ENCODE measurements at places on chromosomes 7 and 10. TPM values are rescaled to one million over a fixed set of nuclear protein-coding genes. Genes with fewer than 3 reads are reported as not detected.
A peak's percentile ranks its signal among the peaks of the same experiment; 100 is the strongest.

DNA sequence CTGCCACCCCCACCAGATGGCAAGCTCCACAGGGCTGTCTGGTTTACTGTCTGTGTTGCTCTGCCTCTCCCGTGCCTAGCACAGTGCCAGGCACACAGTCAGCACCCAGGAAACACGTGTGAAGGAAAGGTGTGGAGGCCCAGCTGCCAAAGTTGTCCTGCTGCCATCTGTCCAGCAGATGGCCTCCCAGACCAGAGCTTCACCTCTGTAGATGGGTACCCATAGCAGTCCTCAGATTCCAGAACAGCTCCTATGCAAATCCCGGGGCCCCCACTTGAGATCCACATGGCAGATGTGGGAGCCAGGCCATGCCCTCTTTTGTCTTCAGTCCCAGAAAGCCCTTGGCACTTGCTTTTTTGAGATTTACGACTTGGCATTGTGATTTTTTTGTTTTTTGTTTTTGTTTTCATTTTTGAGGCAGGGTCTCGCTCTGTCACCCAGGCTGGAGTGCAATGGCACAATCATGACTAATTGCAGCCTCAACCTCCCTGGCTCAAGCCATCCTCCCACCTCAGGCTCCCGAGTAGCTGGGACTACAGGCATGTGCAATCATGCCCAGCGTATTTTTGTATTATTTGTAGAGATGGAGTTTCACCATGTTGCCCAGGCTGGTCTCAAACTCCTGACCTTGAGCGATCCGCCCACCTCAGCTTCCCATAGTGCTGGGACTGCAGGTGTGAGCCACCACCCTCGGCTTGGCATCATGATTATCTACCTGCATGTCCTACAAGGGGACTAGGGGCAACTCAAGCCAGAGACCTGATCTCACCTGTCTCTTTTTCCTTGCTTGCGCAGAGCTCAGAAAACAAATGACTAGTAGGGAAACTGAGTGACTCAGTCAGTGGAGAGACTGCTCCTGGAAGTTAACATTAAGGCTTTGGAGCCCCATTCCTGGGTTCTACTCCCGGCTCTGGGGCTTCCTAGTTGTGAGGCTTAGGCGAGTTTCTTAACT, 16.9 kb upstream of the PALD1 start:
- DNase-seq = peak; percentile 73

DNA sequence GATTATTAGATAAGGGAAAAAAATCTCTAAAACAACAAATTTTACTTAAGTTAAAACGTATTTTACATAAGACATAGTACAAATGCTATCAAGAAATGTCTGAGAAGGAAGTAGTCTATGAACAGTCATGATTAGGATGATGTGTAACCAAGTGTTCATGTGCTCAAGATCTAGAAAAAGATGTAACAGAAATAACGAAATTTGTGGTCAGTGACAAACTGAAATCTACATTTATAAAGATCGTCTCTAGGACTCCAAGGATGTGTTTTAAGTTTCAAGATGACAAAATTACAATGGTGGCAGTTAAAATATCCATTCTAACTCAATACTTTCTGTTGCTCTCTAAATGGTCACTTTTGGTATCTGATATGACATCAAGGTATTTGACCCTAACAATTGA, 17.2 kb downstream of the PPP3CB start:
- no peak for DNase-seq

DNA sequence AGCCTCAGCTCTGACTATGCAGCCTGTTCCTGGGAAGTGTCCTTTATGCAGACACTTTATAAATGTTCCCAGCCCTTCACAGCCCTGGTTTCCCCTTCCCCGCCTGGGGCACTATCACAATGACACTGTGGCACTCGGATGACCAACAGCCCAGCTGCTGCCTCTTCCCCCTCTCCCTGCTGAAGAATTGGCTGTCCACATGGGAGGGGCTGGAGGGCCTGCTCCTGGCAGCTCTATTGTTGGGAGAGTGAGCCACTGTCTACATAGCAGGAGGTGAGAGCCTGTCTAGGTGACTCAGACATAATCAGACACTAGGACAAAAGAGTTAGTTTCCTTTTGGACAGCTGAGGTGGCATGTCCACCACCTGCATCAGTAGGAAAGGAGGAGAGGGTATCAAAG, 437.5 kb downstream of the PLXNA4 start:
- DNase-seq = no peak

The PTPRN2 gene
- 0.46 TPM for total RNA-seq

DNA sequence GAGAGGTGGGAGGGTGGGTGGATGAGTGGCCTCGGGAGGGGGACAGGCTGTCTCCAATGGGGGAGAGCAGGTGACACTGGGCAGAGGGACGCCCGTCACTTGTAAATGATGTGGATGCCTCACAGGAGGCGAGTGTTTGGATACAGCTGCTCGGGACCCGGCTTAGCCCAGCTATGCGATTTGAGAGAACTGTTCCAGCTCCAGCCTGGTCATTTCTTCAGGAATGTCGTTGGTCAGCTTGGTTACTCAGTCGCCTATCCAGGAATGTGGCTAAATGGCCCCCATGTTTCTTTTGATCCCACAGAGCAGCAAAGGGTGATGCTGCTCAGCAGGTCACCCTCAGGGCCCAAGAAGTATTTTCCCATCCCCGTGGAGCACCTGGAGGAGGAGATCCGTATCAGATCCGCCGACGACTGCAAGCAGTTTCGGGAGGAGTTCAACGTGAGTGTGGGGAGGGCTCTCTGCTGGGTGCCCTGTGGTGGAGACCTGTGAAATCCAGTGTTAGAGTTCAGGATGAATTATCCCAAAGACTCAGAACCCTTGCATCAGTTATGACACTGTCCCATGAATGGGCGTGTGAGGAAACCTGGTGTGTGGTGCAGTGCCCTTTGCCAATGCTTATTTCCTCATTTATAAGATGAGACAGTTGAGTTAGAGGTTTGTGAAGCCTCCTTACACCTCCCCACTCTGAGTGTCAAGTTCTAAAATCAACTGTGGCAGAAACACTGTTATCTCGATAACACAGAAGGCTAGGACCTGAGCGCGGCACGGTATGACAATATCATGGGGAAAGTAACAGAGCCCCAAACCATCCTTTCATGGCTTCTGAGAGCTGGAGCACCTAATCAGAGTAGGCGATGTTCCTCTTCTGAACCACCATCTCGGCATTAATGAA, 76.8 kb downstream of the MKI67 start:
- DNase-seq = no peak

DNA sequence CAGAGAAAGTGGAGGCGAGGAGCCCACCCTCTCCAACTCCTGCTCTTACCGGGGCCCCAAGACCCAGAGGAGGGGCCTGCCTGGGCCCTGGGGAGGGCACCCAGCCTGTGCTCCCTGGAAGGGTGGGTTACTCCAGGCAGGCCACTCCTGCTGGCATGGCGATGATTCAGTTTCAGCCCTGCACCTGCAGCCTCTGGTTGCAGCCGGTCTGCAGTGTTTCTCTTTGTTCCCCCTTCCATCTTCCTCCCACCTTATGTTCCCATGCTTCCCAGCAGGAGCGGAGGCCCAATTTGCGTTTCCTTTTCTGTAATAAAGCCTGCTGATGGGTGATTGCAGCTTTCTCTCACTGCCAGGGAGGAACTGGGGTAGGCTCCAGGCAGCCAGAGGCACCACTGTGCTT, 53.2 kb upstream of the FAM20C start:
- no peak for DNase-seq

GRCh38 chr10:103232772-103233488, 12.8 kb upstream of the RPEL1 start:
- DNase-seq = no peak

The ASB10 gene
- not detected for total RNA-seq

All from activated CD4-positive, alpha-beta T cell treated with anti-CD3 and anti-CD28 coated beads for 36 hours (primary cell).